NCI-H1436 (cell line): ENCODE measurements at places on chromosomes 2 and 18.

DNA sequence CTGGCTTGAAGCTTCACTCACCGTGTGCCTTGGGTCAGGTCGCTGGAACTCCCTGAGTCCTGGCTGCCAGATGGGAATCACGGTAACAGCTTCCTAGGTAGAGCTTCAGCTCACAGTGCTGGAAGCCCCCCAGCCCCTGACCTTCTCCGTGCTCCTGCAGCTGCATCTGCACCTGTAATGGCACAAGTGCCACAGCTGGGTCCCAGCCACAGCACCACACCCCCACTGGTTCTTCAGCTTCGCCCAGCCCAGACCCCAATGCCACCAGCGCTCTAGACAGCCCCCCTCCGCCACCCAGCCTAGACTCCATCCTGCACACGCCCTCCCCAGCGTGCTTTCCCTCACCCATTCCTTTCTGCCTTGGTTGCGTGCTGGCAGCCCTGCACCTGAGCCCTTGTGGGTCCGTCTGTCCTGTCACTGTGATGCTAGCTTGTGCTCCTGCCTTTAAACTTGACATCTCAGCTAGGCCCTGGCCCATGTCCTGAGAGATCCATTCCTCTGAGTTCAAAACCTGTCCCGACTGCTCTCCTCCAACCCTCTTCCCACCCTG lies 7.6 kb upstream of the ESPNL start:
- DNase-seq = no peak

GRCh38 chr2:180656455-180656847 lies 324.0 kb upstream of the UBE2E3 start:
- no peak for DNase-seq

- no peak for DNase-seq
These were observed 333.3 kb upstream of the ACVR2A start for GRCh38 chr2:147511491-147511948.

DNA sequence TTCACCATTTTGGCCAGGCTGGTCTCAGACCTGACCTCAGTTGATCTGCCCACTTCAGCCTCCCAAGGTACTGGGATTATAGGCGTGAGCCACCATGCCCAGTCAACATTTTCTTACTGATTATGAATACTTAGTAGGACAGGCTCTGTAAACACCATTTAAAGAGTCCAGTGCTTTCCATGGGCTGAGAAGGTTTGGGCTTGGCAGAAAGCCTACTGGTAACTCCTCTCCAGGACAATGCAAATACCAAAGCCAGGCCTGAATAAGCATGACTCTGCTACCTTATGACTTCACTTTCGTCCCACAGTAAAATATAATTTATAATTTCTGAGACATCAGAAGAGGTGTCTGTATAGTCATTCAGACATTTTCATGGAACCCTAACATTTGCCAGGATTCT lies 60.2 kb upstream of the FAM117B start:
- no peak for DNase-seq

DNA sequence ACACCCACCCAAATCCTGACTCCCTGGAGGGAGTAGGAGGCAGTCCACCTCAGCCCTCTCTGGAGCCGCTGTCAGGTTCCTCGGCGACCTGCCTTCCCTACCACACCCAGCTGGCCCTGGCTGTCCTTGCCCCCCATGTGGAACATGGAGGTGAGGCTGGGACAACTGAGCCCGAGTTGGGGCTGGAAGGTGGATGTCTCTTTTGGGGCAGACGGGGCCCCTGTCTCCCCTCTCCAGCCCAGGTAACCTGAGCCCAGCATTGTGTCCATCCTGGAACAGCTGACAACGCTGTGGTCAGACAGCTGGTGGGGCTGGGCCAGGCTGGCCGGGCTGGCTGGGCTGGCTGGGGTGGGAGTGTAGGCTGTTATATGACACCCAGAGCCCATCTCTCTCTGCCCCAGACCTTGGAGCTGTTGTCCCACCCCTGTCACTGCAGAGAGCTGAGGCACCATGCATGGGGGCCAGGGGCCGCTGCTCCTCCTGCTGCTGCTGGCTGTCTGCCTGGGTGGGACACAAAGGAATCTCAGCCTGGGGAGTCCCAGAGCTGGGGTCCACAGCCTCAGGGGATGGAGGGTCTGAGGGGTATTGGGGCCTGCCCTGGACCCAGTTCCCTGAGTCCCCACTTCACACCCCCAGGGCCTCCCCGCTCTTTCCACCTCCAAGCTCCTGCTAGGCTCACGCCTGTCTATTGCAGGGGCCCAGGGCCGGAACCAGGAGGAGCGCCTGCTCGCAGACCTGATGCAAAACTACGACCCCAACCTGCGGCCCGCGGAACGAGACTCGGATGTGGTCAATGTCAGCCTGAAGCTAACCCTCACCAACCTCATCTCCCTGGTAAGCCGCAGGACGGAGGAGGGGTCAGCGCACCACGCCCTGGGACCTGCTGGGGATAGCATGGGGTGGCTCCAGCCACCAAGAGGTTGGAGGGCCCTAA lies at the start of gene CHRNG:
Gene CHRNG, plus strand, starts transcription at position 395 of the 934 bp plus-strand sequence. Its CDS starts 56 bp downstream, at position 451.
- DNase-seq = no peak

- DNase-seq = no peak
These were observed 20.1 kb upstream of the ALPI start for GRCh38 chr2:232435805-232436204.

DNA sequence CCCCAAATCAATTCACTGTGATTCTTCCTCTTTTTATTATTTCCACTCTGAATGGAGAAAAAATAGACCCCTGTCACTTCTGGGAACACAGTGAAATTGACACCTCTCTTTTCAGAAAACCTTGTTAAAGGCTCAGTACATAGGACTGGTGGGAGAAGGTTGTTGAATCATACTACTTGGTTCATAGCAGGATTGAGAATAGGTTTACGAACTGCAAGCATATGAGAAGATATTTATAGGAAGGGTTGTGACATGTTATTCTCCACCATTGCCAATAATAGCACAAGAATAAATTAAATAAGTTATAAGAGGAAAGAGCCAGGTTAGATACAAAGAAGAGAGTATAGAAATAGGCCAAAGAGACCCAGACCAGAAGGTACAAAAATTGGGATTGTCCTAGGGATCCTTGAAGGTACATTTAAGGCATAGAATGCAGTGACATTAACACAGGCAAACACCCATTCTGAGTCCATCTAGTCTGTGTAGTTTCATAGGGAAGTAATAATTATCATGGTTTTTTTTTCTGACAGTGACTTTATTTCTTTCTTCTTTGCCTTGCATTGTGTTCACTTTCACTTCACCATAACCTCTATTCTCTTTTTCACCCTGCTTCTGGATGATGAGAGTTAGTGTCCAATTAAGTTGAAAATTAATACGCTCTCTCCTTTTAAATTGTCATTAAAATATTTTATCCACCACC lies 21.8 kb upstream of the SERPINE2 start:
- DNase-seq = no peak

- DNase-seq = no peak
These were observed 40.3 kb upstream of the RALBP1 start for GRCh38 chr18:9435041-9435440.

DNA sequence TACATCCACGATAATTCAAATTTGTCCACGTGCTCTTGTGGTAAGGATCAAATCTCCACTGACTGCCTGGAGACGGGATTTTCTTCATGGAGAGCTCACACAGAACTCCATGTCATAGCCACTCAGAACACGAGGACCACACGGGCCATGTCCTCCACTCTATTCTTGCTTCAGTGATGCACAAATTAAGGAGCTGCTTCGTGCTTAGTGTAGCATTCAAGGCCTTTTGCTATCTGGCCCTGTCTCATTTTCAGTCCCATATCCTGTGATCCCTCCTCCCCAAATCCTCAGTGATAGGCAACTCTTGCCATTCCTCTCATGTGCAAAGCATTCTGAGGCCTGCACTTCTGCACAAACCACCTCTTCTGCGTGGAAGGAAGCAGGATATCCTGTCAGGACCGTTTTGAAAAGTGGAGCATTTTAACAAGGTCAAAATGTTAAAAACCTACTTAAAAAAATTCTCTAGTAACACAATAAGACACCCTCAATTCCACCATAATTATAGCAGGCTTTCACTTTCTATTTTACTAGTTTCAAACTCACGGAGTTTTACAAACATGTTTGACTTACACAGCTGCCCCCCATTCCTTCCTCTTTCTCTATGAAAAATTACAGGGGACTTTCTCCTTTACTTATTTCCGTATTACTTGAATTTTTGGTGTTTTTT lies 35.2 kb downstream of the ST3GAL5 start:
- DNase-seq = no peak

DNA sequence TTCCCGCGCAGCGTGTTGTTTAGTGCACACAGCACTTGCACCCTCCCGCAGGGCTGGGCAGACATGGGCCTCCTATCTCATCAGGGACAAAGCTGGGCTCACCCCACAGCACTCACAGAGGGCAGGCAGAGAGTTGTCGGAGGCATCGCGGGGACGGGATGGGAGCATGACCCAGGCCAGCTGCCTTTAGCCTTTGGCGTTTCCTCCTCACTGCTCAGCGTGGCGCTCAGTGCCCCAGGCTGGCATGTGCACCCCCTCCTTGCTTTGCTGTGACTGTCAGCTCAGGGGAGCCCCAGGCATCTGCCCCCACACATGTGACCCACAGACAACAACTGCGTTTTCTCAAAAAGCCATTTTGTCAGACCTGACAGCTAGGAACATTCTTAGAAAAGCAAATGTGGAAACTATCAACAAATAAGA lies 101.1 kb downstream of the RNF144A start:
- DNase-seq = no peak

DNA sequence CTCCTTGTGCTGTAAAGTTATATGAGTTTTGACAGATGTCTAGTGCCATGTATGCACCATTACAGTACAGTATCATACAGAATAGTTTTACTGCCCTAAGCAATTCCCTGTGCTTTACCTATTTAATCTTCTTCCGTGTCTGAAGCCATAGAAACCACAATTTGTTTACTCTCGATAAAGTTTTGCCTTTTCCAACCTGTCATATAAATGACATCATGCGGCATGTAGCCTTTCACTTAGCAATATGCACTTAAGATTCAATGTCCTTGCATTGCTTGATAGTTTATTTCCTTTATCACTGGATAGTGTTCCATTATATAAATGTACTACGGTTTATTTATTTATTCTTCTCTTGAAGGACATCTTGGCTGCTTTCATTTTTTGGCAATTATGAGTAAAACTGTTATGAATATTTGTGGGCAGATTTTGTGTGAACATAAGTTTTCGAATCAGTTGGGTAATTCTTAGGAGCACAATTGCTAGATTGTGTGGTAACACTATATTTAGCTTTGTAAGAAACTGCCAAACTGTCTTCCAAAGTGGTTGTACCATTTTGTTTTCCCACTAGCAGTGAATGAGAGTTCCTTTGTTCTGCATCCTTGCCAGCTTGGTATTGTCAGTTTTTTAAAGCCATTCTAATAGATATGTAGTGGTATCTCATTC lies 136.8 kb upstream of the MAP3K20 start:
- DNase-seq = no peak

DNA sequence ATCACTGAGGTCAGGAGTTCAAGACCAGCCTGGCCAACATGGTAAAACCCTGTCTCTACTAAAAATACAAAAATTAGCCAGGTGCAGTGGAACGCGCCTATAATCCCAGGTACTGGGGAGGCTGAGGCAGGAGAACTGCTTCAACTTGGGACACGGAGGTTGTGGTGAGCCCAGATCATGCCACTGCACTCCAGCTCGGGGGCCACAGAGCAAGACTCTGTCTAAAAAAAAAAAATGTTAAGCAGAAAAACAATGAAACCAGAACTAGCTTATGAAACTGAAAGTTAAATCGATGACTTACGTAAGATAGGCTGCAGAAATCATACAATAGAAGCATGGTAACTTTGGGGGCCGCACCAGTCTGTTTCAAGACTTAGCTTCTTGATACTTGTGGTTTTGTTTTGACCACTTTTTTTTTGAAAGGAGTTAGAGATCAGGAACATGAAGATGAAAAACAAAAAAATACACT lies 6.2 kb upstream of the GPR155 start:
- DNase-seq = no peak

- no peak for DNase-seq
These were observed 13.0 kb downstream of the UXS1 start for GRCh38 chr2:106181064-106181463.

GRCh38 chr2:10165861-10166675 lies 43.5 kb downstream of the RRM2 start:
- DNase-seq = no peak

DNA sequence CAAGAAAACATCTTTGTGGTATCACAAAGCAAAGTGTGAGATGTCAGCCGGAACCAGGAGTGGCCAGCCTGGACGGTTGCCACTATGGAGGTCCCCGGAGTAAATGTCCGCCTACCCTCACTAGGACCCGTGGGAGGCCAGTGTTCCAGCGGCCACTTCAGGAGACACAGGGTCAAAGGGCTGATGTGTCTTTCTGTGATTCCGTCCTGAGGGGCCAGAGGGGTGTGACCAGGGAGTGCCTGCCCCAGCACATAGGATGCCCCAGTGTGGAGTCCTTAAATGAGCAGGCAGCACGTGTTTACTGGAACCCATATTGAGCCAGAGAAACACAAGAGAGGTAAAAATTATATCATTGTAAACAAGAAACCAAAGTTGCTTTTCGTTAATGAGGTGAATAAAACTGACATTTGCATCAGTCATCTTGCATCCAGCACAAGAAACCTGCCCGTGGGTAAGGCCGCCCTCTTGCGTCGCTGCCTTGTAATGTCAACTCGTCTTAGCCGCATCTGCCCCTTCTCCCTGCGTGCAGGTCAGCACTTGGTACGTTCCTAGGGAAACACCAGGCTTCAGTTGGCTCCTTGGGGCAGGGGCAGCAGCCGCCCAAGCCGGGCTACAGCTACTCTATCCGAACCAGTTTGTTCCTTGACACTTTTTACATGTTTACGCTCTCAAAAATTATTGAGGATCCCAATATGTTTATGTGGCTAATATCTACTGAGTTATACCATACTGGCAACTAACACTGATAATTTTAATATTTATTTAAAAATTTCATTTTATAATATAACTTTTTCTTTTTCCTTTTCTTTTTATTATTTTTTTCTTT lies 46.7 kb upstream of the LAPTM4A start:
- peak; percentile 68 for DNase-seq

- DNase-seq = peak; percentile 19
These were observed 12.2 kb downstream of the SCN2A start for GRCh38 chr2:165251366-165251765.

- DNase-seq = no peak
These were observed 107.1 kb upstream of the MAPRE2 start for GRCh38 chr18:34933909-34934661.

DNA sequence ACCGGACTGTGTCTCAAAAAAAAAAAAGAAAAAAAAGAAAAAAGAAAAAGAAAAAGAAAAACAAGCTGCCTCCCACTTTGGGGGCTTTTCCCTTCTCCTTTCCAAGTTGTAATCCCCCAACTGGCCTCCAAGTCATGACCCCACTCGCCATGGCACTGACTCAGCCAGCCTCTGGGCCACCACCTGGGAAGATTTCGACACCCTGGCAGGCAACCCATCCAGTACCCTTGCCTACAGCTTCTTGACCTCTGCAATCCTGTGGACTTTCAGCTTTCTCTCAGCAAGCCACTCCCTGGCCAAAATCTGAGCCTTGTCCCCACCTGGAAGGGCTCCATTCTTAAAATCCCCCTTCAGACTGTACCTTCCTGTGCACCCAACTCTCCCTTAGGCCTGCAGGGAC lies 22.3 kb upstream of the FOSL2 start:
- DNase-seq = no peak

- DNase-seq = no peak
These were observed 111.3 kb downstream of the HDAC4 start for GRCh38 chr2:239289545-239289944.

GRCh38 chr2:181778621-181779201 lies 98.4 kb upstream of the NEUROD1 start:
- DNase-seq = no peak

GRCh38 chr2:166802475-166802874 lies 85.8 kb upstream of the XIRP2 start:
- DNase-seq = no peak

GRCh38 chr2:132424526-132425121 lies 8.0 kb downstream of the GPR39 start:
- no peak for DNase-seq
